GM19239 (cell line): ENCODE measurements at places on chromosomes 6 and 20.

GRCh38 chr6:147578883-147579282, 70.4 kb downstream of the SAMD5 start:
- DNase-seq: no peak

GRCh38 chr6:16548121-16548520, 213.1 kb downstream of the ATXN1 start:
- no peak for DNase-seq

GRCh38 chr20:16517946-16518783, 55.1 kb downstream of the KIF16B start:
- peak; percentile 18 for DNase-seq

GRCh38 chr6:30719356-30719755, 796 bp upstream of the TUBB start:
- no peak for DNase-seq
